ENCODE measurements at places on chromosomes 12 and 14.

DNA sequence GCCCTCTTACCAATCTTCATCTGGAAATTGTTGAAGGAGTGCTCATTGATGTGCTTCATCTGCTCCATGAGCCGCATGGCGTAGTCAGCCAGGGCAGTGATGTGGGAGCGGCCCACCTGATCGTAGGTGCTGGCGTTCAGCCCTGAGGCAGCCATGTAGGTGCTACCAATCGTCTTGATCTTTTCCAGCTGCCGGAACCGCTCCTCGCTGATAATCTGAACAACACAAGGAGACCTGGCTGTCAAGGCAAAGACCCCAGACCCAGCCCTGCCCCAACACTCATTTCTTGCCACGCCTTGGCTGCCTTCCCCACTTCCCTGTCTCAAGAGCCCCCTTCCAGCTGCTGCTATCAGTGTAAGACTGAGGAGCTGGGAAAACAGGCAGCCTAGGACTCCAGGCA lies 18.1 kb downstream of the ADCY6 start:
- no peak for DNase-seq

DNA sequence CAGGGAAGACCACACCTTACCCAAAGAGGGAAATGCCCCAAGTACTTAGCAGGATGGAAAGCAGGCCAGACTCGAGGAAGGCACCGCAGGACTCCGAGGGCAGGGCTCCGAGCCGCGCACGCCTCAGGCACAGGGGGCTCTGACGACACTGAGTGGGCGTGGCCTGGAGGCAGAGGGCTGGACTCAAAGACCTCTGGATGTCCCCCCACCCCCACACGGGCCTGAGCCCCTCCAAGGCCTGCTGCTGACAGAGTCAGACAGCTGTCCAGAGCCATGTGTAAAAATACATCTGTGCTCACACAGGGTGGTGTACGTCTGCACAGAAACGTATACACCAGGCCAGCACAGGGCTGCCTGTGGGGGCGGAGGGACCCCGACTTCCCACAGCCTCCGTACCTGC lies 1.4 kb downstream of the AKT1 start:
- no peak for DNase-seq

DNA sequence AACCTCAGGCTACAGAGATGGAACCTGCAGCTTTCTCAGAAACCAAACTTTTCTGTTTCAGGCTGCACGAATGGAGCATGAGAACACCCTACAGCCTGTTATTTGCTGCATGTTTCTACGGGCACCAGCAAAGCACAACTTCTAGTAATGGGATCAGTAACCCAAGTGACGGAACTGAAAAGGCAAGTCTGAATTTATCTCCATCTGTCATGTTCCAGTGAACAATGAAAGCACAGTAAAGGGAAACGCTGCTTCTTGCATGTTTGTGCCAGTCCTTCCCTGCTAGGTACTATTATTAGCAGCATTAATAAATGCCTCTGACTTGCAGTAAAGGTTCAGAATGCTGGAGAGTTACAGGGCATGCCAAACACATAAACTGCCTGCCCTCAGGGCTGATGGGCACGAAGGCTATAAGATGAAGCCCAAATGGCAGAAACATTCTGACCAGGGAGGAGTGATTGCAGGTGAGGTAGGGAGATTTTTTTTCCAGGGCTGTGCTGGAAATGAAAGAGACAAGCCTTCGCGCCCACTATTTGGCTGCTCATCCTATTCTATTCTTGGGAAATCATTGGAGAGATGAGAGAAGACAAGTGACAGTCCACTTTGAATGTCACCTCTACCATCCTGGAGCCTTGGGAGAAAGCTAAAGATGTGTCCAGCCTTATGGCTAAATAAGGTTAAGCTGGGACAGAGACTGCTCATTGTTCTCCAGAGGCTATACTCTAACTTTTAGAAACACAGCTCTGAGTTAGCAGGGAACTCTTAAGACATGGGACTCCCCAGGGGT lies 100.4 kb upstream of the PLXNC1 start:
- DNase-seq: no peak

DNA sequence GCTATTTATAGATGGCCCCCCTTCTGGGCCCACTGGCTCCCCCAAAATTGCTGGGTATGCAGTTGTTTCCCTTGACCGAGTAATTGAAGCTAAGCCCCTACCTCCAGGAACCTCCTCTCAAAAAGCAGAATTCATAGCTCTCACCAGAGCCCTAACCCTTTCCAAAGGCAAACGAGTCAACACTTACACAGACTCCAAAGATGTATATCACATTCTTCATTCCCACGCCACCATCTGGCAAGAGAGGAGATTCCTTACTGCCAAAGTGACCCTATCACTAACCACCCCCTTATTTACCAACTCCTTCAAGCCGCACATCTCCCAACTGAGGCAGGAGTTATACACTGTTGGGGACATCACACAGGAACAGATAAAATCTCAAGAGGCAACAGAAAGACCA lies 66.8 kb downstream of the MOK start:
- DNase-seq: no peak

DNA sequence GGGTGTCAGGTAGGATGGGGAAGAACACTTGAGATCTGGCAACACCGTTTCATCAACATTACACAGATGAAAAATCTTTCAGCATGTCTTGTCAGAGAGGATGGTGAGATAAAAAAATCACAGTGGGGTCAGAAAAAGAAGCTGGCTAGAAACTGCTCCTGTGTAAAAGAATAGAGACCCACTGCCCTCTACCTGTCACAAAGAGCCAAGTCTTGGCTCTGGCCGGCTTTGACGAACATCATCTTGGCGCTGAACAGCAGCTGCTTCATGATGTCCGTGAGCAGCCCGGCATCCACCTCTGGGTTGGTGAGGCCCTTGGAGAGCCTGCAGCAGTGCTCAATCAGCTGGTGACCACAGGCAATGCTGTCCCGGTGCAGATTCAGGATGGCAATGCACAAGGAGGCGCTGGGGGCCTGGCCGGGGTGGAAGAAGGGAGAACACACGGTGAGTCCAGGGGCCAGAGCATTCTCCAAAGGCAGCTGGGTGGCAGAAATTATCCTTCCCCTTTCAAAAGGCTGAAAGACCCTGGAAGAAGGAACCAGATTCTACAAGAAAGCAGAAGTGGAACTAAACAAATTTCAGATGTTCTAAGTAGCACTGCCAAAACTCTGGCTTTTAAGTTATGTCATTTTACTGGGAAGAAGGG lies 50.2 kb downstream of the ZFYVE26 start:
- DNase-seq: no peak

DNA sequence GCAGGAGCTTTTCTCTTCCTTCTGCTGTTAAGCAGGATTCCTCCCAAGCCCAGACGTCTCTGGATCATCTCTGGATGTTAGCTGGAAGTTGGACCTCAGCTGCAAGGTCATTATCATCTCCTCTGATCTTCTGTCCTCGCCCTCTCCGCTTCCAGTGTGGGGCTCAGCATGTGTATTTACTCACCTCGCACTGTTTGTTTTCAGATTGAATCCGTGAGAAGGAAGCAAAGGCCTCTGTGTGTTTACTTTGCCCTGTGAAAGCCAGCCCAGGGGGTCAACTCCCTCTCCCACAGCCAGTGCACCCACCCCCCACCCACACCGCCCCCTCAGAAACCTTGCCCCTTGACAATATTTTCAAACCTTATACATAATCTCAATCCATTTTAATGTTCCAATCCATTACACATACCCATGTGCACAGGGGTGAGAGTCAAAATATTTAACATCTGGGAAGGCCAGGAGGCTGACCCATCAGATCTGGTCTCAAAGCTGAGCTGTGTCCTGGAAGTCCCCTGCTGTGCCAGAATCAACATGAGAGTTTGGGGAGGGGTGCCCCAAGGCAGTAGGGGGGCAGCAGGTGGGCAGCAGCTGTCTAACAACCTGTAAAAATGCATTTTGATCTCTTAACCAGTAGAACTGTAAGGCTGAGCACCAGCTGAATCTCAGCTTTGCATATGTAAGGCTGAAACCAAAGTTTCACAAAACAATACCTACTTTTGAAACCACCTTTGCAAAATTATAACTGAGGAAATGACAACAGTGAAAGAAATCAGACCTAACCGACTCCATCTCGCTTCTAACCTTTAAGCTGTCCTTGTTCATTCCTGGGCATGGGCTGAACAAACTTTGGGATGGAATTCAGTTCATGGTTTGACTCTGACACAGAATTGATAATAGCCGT lies 157.9 kb downstream of the ZNF664 start:
- DNase-seq: no peak
